ENCODE measurements at places on chromosomes 1 and 21. TPM values are rescaled to one million over a fixed set of nuclear protein-coding genes. Genes with fewer than 3 reads are reported as not detected.
A peak's percentile ranks its signal among the peaks of the same experiment; 100 is the strongest.

The PLA2G4A gene
- 2.4 TPM for total RNA-seq

The CD1D gene
- total RNA-seq = 0.43 TPM

The HES2 gene
- not detected for total RNA-seq

- DNase-seq = no peak
Measured at GRCh38 chr1:241605146-241605805, 34.9 kb downstream of the CHML start.

The TFF3 gene
- 5.9 TPM for total RNA-seq

The SHISAL2A gene
- total RNA-seq = 0.61 TPM

The GRHL3 gene
- 0.37 TPM for total RNA-seq

- DNase-seq = no peak
Measured at GRCh38 chr1:3722846-3723245, 29.4 kb upstream of the CCDC27 start.

DNA sequence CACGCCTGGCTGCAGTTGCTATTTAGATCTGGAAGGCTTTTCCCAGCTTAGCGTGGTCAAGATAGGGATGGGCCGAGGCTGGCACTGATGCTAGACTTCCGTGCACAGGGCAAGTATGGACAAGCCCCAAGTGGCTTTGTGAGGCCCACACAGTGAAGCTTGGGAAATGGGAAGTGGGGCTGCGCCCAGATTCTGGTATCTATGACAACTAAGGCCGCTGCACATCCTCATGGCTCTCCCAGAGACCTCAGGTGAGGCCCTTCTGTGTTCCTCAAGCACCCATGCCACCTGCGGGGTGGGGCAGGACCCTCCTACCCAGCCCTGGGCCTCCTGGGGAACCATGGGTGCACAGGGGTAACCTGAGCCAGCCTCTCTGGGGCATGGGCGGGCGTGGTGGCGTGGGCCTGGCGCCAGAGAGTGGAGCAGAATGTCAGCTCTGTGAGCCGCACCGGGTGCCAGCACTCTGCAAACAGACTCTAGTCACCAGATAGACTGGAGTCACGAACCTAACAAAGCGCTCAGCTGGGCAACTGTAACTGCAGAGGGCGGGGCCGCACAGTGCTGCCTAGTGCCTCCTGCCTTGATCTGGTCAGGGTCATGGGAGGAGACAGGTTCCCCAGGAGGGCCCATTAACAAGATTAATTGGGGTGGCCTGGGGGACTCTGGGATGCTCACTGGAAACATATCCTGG is 46.4 kb downstream of the ELF3 start:
- DNase-seq = peak; percentile 96

All from pancreas (tissue), 10 donors.